ENCODE measurements at places on chromosomes 2 and 18.

- no peak for DNase-seq
Measured at GRCh38 chr2:236541008-236541562, 28.5 kb upstream of the ACKR3 start.

GRCh38 chr2:127715778-127716449 is 14.6 kb downstream of the SFT2D3 start:
- DNase-seq = no peak

GRCh38 chr18:23998820-23999219 is 15.7 kb upstream of the TTC39C start:
- DNase-seq = no peak

DNA sequence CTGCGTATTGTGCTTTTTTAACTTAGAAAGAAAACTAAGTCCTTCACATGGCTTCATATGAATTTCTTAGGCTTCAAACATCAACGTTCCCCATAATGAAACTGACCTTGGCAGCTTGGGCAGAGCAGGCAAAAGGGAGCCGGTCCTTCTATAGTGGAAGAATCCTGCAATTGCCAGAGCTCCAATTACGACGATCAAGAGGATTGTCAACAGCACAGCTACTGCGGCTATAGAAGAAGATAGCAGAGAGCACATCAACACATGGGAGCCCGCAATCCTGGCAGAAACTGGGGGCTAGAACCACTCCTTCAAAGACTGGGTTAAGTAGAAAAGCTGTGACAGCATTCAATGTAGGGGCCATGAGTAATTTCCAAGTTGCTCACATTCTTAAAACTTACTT is 69.8 kb downstream of the DHRS9 start:
- DNase-seq = no peak

DNA sequence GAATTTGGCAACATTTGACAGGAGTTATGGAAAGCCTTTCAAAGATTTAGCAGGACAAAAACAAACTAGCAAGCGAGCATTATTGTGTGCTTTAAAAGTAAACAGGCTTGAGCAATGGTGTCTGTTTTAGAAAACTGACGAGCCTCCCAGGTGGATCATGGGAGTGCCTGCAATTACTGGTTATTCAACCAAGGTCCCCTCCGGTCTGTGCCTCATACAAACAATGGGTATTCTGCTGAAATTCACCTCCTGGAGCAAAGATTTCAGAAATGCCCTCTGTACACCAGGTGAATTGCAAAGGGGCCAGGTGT is 22.4 kb downstream of the RTP5 start:
- no peak for DNase-seq

GRCh38 chr2:3376821-3377220 is 797 bp downstream of the EIPR1 start:
- no peak for DNase-seq

- no peak for DNase-seq
Measured at GRCh38 chr2:118241128-118241527, 152.9 kb downstream of the INSIG2 start.

GRCh38 chr18:63213331-63213900 is 106.2 kb downstream of the BCL2 start:
- DNase-seq = no peak

GRCh38 chr2:220855296-220855695 is 716.8 kb downstream of the EPHA4 start:
- DNase-seq = no peak

DNA sequence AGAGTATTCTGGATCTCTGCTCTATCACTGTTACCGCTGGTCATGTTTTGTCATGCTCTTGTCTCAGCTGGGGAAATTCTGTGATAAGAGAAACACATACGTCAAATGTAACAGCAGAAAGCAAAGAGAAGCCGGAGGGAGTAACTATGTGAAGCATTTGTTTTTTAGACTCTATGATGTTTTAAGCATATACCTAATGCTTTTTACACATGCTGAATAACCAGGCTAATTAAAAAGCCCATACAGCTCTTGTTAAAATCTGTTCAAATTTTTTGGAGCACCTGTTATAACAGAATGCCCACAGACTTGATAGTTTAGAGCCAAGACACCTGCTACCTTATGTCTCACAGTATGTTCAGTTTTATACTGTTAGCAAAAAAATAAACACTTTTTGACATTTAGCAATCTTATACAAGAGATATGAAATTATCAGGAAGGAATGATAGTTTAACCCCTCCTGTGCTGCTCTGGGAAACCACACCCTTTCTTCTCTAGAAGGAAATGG is 92.3 kb upstream of the TANK start:
- no peak for DNase-seq

DNA sequence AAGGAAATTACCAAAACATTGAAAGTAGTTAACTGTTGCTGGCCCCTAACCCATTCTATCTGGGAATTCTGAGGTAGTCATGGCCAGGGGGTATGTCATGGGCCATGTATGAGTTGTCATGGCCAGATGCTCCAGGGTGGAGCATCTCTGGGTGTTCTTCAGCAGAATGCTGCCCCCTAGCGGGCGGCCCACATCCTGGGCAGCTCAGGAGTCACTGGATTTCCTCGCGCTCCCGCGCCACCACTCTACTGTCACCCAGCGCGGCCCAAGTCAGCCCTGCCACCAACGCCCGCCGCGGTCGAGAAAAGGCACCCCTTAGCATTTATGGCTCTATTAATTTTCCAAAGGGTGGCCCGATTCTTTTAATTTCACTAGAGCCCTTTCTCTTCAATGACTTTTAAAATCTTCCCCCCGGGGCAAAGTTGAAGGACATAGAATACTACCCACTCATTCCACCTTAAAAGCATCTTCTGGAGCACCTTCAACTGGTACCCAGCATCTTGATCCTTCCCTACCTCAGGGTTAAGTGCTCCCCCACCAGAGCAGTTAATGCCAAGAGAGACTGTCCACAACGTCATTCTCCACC is 41.6 kb downstream of the PKDCC start:
- no peak for DNase-seq

DNA sequence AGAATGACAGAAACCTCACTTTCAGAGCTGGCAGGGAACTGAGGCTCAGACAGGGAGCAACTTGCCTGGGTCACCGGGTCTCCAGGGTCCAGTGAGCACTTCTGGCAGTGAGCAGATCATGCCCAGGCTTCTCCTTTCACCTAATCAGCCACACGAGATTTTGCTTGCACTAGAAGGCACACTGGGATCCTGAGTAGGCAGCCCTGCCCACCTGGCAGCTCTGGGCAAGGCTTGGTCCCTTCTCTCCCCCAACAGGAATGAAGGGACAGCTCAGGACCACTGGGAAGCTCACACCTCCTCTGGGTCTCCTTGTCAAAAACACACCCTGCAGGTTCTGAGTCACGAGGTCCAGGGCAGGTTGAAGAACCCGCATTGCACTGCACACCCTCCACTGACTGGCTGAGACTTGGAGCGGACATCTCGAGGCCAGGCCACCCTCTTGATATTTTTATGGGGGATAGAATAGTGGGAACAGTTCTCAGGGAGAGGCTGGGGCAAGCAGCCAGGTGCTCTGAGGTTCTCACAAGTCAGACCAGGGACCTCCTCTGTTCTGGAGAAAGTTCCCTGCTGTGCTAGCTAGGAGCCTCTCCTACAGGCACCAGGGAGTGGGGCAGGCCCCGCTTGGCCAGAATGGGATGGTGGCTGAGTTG is 5.7 kb downstream of the MAL start:
- no peak for DNase-seq

GRCh38 chr18:37507239-37507638 is 58.4 kb downstream of the CELF4 start:
- DNase-seq = no peak

- DNase-seq = no peak
Measured at GRCh38 chr2:170339750-170340692, 162.1 kb downstream of the MYO3B start.

GRCh38 chr2:26820932-26821331 is 27.0 kb upstream of the DPYSL5 start:
- DNase-seq = no peak

DNA sequence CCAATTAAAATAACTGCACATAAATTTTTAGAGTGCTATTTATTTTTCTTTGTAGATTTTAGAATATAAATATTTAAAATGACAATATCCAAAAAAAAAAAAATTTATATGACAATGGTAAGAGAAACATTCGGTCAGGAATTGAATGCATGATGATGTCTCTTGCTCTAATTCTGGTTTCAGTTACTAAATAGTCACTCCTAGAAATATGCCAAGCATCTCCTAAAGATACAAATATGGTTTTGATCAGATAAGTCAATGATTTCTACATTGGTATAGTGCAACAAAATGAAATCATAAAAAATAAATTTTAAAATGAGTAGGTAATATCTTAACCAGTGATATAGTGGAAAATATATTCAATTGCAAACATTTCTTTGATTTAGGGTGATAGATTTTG is 95.9 kb upstream of the ACKR3 start:
- no peak for DNase-seq

DNA sequence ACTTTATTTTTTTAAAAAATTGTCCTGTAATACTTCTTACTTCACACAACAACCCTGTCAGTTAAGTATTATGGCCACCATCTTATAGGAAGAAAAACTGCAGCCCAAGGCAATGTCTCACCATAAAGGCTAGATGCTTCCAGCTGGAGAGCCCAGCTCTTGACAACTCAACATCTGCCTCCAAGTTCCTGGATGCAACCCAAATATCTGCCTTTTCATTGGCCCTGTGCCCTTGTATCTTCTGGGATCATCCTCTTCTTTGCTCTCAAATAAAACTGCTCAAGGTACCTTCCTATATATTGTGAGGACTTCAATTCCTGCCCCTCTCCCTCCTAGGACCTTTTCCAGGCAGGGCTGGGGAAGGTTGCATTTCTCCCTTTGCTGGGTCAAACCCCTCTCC is 69.5 kb downstream of the BIN1 start:
- no peak for DNase-seq

- no peak for DNase-seq
Measured at GRCh38 chr2:203732092-203732952, 25.9 kb downstream of the CD28 start.

DNA sequence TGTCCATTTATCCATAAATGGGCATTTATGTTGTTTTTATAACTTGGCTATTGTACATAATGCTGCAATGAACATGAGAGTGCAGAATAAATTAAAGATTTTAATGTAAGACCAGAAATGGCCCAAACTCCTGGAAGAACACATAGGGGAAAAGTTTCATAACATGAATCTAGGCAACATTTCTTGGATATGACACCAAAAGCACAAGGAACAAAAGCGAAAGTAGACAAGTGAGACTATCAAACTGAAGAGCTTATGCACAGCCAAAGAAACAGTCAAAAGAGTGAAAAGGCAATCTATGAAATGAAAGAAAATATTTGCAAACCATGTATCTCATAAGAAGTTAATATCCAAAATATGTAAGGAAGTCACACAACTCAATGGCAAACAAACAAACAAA is 5.8 kb downstream of the IL36A start:
- no peak for DNase-seq

DNA sequence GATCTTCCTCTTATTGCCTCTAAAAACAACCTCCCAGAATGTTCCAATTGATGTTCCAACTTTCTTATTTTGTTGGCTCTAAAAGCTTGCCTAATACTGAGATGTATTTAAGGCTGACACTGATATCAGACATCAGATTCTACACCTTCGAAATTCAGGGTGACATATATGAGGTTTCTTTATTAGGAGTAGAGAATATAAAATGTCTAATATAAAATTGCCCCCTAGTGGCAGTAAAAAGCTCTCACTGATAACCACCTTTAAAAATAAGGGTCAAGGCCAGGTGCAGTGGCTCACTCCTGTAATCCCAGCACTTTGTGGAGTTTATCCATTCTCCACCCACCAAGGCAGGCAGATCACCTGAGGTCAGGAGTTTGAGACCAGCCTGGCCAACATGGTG is 789.7 kb upstream of the SLC39A10 start:
- no peak for DNase-seq

- DNase-seq = peak; percentile 13
Measured at GRCh38 chr2:73070643-73071359, 711 bp downstream of the SFXN5 start.

GRCh38 chr2:1328684-1329083 is 84.6 kb upstream of the TPO start:
- no peak for DNase-seq

DNA sequence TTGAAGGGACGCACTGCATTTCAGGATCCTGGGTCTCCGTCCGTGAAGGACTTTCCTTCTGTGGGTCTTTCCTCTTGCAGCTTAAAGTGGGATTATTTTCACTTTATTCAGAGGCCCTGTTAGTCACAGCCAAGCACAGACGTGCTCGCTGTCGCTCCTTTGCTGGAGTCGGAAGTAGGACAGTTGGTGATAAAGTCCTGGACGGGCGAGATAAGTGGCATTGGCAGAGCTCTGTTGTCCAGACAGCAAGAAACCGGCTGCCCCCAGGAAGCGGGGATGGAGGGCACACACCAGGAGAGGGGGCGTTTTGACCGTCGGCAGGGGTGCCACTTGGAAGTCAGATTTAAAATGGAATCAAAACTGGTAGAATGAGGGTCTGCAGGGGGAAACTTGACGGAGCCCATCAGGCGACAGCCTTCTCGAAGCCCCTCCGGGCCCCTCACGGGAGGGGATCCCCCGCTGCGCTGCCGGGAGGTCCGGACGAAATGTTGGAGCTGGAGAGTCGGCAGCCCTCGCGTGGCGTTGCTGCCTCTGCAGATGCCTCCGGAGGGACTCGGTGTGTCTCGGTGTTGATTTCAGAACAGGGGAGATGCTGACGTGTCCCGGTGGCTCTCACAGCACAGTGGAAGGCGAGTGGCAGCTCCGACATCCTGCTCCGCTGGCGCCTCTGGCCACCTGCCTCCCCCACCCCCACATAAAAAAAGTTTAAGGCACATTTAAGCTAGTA is 124.2 kb downstream of the NFATC1 start:
- peak; percentile 45 for DNase-seq

- DNase-seq = no peak
Measured at GRCh38 chr2:30260941-30261340, 29.6 kb downstream of the LBH start.

DNA sequence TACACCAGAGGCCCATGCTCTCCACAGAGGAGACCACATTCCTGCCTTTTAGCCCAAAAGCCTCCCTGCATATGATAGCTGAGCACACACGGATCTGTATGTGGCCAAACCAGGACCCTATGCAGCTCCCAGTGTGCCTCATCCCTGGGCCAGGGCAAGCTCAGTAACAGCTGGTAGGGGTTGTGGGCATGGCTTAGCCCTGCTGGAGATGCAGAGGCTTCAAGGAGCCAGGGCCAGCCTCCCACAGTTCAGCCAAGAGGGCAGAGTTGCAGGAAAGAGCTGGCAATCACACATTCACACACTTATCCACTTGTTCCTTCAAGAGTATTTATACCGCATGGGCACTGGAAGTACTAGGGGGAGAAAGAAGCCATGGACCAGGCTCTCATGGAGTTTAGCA is 1.6 kb upstream of the LIMS2 start:
- no peak for DNase-seq

DNA sequence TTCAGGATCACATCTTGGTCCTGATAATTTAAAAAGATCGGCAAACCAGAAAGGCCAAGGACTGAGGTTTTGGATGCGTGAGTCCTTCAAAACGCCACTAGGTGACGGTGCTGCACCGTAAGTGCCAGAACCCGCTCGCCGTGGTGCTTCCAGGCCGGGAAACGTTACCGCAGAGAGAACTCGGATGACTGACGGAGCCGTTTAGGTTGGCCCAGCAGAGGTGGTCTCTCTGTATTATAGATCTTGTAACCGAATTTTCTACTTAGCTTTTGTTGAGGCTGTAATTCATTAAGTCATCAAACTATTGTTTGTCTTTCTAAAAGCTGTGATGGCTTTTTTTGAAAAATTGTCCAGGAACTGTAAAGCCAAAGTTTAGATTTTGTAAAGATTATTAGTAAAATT is 39.8 kb upstream of the ADCYAP1 start:
- DNase-seq = no peak
